ENCODE measurements at places on chromosomes 12 and 14.

DNA sequence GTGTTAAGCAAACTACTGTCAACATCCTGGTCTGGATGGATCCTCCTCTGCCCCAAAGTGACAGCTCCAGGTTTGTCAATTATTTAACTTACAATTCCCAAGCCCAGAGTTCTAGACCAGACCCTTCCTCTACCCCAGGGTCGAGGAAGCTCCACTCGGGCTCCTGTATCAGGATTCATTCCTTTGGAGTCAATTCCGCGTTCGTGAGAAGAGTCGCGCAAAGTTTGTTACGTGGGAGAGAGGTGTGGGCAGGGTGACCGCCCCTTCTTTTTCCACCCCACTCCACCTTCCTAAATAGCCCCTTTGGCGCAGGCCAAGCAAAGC is 479 bp downstream of the SEL1L start:
- no peak for DNase-seq

DNA sequence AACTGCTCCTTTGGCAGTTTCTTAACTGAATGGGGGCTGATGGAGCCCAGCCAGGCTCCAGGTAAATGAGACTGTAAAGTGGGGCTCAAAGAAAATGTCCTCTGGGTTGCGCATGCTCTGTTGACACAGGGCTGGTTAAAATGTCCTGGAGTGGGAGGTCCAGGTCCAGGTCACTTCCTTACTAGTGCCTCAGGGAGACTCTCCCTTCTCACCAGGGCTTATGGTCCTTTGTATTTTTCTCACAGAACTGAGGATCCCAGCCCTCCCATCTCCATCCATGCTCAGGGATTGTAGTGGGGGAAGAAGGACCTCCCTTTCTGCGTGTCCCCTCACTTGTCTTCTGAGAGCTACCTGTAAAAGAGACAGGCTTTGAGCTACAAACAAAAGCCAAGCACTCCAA is 77.5 kb downstream of the SSPN start:
- no peak for DNase-seq

GRCh38 chr12:90229407-90230170 is 521.0 kb upstream of the ATP2B1 start:
- no peak for DNase-seq

GRCh38 chr12:89756585-89757398 is 48.2 kb upstream of the ATP2B1 start:
- DNase-seq, result no peak

DNA sequence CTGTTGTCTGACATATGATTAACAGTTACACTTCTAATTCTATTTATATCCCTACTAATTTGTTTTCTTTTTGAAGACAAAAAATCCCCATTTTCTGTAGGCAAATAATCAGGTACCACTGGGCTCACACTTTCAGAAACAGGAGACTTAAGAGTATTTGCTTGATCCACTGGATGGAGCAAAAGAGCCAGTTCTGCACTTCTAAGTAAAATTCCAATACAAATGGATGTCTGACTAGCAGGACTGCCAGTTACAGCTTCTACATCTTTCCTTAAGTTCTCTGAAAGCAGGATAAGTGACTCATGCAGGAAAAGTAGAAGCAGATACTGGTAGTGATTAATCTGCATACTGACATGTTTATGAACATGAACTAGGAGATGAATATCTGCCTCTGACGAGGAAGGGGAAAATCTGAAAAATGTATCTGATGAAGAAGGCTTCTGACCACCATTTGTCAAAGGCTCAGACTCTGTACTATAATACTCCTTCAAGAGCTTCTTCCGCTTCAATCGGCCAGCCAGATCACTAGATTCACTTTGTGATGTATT is 73.8 kb upstream of the ANKS1B start:
- no peak for DNase-seq
